ENCODE measurements at places on chromosomes 16 and 17.

DNA sequence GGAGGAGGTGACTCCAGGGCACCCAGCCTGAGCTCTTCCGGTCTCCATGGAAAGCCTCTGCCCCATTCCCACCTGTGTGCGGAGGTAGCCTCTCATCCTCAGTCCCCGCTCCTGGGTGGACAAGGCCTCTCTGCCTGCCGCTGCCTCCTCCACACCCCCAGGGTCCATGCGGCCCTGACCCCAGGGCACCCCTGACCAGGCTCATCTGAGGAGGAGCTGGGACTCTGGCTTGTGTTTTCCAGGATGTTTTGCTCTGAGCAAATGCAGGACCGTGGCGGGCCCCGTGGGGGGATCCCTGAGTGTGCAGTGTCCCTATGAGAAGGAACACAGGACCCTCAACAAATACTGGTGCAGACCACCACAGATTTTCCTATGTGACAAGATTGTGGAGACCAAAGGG lies 6.9 kb downstream of the CD300A start:
- DNase-seq, result no peak

DNA sequence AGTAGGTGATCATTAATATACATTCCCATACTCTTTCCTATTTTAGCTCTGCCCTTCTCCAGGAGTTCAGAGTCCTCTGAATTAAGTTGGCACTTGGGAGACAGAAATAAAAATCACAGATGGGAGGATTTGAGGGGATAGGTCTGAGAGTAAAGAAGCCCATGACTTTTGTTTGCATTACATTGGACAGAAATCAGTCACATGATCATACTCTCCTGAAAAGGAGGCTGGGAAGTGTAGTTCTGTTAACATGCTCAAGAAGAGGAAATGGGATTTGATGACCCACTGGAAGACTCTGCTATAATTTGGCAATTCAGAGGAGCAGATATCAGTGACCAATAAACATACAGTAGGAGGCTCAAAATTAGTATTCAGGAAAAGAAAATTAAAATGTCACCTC lies 674.9 kb upstream of the C16orf82 start:
- no peak for DNase-seq

DNA sequence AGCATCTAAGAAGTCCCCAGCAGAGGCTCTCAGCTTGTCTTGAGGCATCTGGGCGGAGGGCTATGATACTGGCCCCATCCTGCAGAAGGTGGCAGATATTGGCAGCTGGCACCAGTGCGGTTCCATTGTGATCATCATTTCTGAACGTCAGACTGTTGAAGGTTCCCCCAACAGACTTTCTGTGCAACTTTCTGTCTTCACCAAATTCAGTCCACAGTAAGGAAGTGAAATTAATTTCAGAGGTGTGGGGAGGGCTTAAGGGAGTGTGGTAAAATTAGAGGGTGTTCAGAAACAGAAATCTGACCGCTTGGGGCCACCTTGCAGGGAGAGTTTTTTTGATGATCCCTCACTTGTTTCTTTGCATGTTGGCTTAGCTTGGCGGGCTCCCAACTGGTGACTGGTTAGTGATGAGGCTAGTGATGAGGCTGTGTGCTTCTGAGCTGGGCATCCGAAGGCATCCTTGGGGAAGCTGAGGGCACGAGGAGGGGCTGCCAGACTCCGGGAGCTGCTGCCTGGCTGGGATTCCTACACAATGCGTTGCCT lies at the start of gene CIITA:
CIITA (plus strand) TSS at position 404 of the 543 bp plus-strand sequence; CDS start at position 533, 129 bp downstream.
- peak; percentile 36 for DNase-seq

DNA sequence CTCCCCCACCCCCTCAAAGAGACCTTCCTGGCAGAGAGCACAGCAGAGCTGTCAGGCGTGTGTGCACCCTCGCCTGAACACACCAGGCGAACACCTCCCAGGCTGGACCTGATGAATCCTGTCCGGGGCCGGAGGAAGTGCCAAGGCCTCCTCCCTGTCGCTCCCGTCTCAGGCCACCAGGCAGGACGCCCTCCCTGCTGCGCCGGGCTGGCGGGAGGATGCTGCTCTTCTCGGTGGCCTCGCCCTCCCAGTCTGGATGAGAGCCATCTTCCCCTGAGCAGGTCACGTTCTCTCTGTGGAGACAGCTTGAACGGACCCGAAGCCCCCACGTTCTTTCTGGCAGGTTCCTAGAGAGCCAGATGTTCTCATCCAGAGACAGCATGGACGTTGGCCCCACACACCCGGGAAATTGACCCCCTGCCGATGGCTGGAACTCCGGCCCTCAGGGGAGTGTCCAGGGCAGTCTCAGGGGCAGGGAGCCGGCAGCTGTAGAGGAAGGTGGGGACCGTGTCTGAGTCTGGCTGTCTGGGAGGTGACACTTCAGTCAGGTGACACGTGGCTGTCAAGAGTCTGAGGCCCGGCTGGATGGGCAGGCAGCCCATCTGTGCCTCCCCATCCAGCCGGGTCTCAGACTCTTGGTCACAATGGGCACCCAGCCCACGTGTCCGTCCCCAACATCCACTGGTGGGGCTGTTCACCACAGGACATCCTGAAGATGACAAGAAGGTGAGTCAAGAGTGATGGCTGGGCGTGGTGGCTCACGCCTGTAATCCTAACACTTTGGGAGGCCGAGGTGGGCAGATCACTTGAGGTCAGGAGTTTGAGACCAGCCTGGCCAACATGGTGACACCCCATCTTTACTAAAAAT lies 5.0 kb upstream of the TIMP2 start:
- no peak for DNase-seq

GRCh38 chr17:49994085-49995054 lies 654 bp downstream of the DLX3 start:
- no peak for DNase-seq

GRCh38 chr16:74732707-74733350 lies 32.2 kb upstream of the MLKL start:
- no peak for DNase-seq

GRCh38 chr16:53740476-53740875 lies 36.5 kb downstream of the FTO start:
- DNase-seq, result no peak

Measured in activated gamma-delta T cell treated with anti-CD3 and anti-CD28 coated beads, Interleukin-2, amount 50 U/mL, for 16 hours (primary cell).